ENCODE measurements at places on chromosomes 5 and 9. TPM values are rescaled to one million over a fixed set of nuclear protein-coding genes. Genes with fewer than 3 reads are reported as not detected.

DNA sequence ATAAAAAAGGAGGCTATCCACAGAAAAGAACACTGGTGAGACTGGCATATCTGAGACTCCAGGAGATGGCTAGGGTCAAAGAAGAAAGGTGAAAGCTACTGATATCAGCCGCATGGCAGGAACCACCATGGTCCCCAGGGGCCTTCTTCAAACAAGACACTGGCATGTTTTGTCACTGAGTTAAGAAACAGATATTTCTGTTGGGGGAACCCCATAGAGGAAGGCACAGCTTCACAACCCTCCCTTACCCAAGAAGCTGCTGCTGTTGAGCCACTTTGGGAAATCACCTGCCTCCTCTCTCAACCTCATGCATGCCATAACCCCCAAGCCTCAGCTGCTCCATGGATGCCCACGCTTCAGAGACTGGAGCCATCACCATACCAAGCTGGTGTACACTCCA lies 13.3 kb upstream of the BTNL3 start:
- no peak for DNase-seq

DNA sequence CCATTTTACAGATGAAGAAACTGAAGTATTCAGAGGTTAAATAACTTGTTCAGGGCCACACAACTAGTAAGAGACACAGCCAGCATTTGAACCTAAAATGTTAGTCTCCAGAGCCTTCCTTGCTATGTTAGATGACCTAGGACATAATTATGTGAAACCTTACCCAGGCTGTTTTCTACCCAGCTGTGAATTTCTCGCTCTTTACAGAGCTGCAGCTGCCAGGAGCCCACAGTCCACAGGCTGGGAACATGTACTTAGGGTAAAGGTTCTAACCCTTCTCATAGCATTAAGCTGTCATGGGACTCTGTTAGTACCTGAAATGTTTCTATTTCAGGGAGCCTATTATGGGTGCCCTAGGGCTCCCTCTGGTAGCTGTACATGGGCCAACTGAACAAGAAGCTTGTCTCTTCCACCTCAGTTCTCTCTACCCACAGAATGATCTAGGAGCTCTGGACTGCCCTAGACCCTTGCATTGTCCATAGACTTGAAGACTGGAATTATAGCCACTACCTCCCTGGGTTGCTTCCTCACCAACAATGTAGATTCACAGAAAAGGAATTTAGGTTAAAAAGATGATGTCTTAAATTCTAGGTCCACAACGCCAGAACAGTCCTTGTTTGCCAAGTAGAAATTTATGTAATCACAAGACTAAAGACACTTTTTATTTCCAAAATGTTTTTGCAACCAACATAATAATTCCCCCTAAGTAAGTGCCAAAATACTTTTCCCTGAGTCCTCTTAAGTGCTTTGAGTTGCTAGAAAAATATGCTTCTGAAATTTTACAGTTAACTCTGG lies 262.9 kb downstream of the PIK3R1 start:
- no peak for DNase-seq

DNA sequence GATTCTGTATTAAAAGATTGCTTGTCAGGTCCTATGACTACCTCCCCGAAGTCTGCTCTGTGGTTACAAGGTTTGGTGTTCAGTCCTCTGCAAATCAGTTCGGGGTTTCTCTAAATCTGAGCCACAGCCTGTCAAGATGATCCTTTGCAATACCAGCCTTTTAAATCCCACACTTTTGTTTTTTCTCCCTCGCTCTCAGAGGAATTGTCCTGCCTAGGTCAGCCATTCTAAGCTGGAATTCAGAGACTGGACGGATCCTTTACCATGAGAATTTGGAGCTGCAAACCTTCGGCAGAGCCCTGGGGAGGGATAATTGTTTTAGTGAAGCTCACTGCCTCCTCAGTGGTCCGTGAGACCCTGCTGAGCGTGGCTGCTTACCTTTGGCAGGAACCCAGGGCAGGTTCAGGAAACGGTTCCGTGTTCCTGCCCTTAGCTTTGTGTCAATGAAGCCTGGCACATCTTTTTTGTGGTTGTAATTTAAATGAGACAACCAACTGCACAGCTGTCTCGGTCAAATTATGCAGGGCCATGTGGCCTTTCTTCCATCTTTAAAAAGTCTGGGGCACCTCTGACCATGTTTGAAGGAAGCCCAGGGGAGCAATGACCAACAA lies 47.2 kb downstream of the EBF1 start:
- no peak for DNase-seq

The PCDHGB4 gene
- 3.2 TPM for total RNA-seq

The LAMC3 gene
- 4.8 TPM for total RNA-seq

The PTGDS gene
- 249 TPM for total RNA-seq
